ENCODE measurements at places on chromosomes 11 and 22.

GRCh38 chr11:64723907-64724862 is 1.2 kb upstream of the NRXN2 start:
- DNase-seq: no peak

- DNase-seq: no peak
These were observed 850.5 kb downstream of the KCNA4 start for GRCh38 chr11:29166306-29166705.

DNA sequence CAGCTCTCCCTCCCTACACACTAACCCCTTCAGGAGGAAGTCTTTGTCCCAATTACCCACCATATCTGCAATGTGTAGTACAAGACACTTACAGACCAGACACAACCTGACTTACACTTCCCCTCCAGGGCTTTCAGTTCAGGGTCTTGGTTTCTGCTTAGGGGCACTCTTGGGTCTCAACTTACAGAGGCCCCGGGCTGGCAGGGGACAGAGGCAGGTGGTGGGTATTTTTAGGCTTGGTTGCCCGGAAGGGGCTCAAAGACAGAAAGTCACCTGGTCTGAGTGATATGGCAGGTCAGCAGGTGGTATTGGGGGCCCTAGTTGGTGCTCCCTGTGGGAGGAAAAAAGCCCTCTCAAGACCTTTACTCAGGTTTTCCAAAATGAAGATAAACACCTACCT is 3.4 kb upstream of the TMEM184B start:
- no peak for DNase-seq

DNA sequence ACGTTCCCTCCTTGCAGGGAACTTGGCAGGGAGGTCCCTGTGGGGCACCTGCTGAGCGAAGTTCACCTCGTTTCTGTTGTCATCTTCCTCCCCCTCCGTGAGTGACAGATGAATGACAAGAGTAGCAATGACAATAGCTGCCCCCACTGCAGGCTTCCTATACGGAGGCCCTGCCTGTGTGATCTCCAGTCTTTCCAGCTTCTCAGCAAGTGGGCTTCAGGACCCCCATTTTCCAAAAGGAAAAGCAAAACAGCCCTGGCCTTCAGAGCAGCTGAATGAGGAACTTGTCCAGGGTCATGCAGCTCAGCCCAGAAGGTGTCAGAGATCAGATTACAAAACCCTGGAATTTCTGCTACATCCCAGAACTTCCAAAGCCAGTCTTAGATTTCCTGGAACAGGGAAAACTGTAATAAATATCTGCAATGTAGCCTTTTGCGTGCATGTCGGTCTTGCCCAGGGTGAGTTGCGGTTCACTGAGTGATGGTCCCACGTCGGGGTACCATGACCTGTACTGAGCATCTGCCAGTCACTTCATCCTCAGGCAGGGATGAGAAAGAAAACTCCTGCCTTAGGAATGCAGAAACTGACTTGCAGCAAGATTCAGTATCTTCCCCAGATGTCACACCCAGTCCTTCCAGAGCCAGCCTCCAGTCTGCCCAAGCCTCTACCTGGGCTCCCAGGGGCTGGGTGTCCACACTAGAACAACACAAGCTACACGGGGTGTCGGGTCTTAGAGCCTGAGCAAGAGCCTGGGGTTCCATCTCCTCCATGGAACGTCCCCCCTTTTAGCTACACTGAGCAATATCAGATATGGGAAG is 1457.0 kb downstream of the BRD1 start:
- no peak for DNase-seq

DNA sequence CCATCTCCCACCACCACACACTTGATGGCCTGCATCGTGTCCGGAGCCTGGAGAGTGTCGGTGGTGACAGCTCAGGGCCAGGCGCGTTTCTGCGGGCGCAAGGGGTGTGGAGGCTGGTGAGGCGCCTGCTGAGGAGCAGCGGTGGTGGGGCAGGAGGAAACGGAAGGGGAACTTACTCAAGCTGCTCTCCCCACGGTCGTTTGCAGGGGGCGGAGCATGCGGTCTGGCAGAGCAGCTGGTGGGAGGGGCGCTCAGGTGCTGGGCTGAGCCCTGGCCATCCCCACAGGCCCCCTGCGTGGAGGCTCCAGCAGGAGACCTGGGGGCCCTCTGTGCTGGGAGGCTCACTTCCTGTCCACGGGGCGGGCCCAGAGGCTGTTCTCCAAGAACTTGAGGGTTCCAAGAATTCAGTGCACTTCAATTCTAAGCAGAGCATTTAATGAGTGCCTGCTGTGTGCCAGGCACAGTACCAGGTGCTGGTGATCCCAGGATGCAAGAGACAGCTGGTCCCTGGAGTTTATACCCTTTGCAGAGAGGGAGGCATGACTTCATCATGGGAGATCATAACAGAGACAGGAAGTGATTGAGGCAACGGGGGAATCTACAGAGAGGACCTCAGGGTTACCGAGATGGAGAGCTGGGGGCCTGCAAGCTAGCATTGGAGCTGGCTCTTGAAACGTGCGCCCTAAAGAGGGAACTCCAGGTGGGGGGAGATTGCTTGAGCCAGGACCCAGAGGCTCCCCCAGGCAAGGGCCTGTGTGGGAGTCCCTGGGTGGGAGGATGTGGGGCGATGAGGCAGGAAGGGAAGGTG is at the start of gene RAC2:
Gene RAC2, minus strand, starts transcription at position 156 of the 808 bp plus-strand sequence. Its CDS starts 121 bp downstream, at position 35.
- DNase-seq: no peak

DNA sequence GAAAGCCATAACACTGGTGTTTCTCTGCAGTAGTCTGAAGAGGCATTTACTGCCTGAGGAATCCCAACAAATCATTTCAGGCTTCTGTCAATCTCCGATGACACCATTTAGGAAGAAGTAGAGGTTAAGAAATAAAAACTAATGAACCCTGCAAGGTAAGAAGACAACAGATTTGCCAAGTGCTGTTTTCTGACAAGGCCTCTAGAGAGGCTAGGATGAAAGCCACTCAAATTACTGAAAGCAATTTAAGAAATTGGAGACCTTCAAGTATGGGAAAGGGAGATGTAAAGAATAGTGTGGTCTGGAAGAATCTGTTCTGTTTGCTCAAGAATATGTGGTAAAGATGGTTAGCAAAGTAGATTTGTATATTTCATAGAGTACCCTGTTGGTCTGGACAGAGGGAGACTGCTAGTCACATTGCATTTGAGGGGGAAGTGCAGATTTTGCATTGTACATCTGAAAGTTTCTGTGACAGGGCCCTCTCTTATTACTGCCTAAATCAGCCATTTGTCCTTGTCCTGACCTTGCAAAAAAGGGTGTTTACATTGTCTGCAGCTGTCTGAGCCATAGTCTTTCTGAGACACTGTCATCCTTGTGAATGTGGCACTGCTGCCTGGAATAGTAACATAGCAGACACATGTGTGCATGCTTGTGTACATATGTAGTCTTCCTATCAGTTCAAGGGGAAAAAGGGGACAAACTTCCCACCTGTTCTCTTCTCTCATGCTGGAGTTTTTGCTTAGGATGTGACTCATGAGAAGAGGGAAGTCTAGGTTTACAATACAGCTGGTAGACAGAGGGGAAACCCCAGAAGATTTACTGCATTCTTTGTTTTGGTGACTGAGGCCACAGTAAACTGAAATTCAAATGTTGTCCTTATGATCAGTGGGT is 640.2 kb upstream of the KIRREL3 start:
- DNase-seq: no peak

GRCh38 chr11:58027341-58027740 is 3.4 kb upstream of the OR6Q1 start:
- no peak for DNase-seq

GRCh38 chr22:43390872-43391271 is 20.9 kb upstream of the MPPED1 start:
- no peak for DNase-seq

DNA sequence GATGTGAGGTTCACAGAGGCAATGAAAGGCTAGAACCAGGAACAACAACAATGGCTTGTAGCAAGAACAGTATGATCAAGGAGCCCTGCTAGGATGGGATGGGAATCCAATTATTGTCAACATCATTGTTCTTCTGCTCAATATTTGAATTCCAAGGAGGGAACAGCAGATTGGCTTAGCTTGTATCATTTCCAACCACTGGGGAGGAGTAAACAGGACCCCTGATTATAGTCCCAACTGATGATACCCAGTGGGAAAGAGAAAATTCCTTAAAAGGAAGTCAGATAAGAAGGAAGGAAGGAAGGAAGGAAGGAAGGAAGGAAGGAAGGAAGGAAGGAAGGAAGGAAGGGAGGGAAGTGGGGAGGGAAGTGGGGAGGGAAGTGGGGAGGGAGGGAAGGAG is 69.5 kb upstream of the ZC3H12C start:
- DNase-seq: no peak

GRCh38 chr11:33227578-33228261 is 29.5 kb upstream of the HIPK3 start:
- DNase-seq: no peak

DNA sequence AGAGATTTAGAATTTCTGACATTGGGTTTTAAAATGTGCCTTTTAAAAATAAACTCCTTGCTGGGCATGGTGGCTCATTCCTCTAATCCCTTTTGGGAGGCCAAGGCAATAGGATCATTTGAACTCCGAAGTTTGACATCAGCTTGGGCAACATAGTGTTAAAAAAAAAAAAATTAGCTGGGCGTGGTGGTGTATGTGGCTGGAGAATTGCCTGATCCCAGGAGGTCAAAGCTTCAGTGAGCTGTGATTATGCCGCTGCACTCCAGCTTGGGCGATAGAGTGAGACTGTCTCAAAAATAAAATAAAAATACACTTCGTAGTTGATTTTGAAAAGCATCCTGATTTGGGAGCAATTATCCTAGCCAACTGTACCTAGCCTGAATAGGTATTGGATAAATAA is 3.4 kb upstream of the APLP2 start:
- no peak for DNase-seq

GRCh38 chr22:25953919-25954318 is 211.9 kb downstream of the MYO18B start:
- no peak for DNase-seq
